ENCODE measurements at places on chromosomes 1 and 21.

GRCh38 chr1:38696371-38696770 is 163.2 kb downstream of the RRAGC start:
- H3K4me3 ChIP-seq = no peak overlapping the region
- no peak overlapping the region for H3K27ac ChIP-seq
- no peak for DNase-seq
- H3K36me3 ChIP-seq = no peaks in the 10 kb centered on the region
- H3K4me1 ChIP-seq = no peaks in the 10 kb centered on the region
- H3K27me3 ChIP-seq = peaks cover 2% of the 10 kb centered on the region

GRCh38 chr1:218829097-218829496 is 344.6 kb upstream of the LYPLAL1 start:
- no peaks in the 10 kb centered on the region for H3K4me1 ChIP-seq
- H3K27me3 ChIP-seq = no peaks in the 10 kb centered on the region
- H3K27ac ChIP-seq = no peak overlapping the region
- no peaks in the 10 kb centered on the region for H3K36me3 ChIP-seq
- H3K4me3 ChIP-seq = no peak overlapping the region

DNA sequence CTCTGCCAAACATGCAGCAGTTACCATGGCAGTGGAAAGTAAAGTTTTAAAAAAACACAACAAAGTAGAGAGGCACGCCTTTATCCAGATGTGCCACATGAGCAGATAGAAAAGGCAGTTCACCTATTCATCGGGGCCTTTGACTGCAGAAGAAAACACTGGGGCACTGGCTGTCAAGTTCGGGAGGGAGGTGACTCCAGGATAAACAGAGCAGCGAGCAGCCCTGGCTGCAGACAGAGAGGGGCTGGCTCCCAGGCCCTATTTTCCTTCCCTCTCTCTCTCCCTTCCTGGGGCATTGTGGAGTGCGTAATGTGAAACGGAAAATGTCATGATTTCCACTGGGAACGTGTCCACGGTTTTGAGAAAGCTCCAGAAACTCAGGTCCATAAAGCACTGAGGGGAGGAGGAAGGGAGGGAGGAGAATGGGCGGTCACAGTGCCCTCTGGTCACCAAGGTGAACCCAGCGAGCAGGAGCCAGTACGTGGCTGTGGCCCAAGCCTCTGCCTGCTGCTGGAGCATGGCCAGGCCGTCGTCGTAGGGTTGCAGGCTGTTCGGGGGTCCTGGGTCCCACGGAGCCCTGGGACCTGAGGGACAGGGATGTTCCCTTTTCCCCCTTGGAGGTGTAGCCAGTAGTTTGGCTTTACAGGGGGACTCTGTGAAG is 114.7 kb upstream of the IRF2BP2 start:
- H3K4me3 ChIP-seq = peak overlapping the region; percentile 51
- no peaks in the 10 kb centered on the region for H3K36me3 ChIP-seq
- peak overlapping the region; percentile 100 for H3K27ac ChIP-seq
- no peak for DNase-seq
- no peaks in the 10 kb centered on the region for H3K27me3 ChIP-seq

GRCh38 chr1:47572731-47573430 is 135.0 kb downstream of the FOXD2 start:
- no peak overlapping the region for H3K4me3 ChIP-seq
- no peaks in the 10 kb centered on the region for H3K4me1 ChIP-seq
- peaks cover 4% of the 10 kb centered on the region for H3K27me3 ChIP-seq
- no peaks in the 10 kb centered on the region for H3K36me3 ChIP-seq
- DNase-seq = no peak

- no peak overlapping the region for H3K4me3 ChIP-seq
- no peak overlapping the region for H3K27ac ChIP-seq
- no peaks in the 10 kb centered on the region for H3K27me3 ChIP-seq
- no peak for DNase-seq
- H3K4me1 ChIP-seq = no peaks in the 10 kb centered on the region
- H3K36me3 ChIP-seq = peaks cover 38% of the 10 kb centered on the region
Observed at GRCh38 chr1:1755426-1755825, 22.8 kb downstream of the NADK start.

DNA sequence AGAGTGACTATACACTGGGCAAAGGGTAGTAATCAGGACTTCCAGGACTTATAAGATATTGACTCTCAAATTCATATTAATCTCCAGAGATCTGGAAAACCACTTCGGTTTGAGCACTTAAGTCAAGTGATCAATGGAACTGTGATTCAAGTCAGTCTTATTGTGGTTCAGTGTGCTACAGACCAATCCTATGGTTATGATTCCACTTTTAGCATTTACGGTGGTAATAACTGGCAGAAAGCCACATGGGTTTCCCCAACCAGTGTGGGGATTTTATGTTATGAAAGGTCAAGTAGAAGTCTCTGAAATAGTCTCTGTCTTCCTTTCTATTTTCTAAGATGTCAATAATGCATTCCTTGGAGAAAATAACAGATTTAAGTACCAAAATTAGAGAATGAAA is 151.3 kb upstream of the NEGR1 start:
- no peak overlapping the region for H3K4me3 ChIP-seq
- H3K36me3 ChIP-seq = no peaks in the 10 kb centered on the region
- no peaks in the 10 kb centered on the region for H3K27me3 ChIP-seq

DNA sequence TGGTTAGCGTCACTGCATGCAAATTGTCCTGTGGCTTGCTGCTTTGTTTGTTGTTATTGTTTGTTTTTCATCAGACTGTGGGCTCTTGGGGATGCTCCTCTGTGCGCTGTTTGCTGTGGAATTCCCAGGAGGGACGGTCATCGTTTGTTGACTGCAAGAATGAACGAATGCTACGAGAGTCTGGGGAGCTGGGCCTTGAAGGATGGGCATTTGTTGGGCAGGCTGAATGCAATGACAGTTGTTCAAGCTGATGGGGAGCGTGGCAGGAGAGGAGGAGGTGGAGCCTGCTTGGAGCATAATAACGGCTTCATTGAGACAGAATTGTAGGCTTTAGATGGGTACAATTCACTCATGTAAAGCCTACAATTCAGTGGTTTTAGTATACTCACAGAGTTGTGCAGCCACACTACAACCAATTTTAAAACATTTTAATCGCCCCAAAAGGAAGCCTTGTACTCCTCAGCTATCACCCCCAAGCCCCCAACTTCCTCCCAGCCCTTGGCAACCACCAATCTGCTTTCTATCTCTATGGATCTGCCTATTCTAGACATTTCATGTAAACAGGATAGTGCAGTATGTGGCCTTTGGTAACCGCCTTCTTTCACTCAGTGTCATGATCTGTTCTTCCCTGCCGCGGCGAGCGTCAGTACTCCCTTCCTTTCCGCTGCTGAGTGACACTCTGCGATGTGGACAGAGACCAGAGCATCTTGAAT is 190.2 kb downstream of the CAMTA1 start:
- no peaks in the 10 kb centered on the region for H3K27me3 ChIP-seq
- no peak for DNase-seq
- no peaks in the 10 kb centered on the region for H3K36me3 ChIP-seq

- peaks cover 3% of the 10 kb centered on the region for H3K4me1 ChIP-seq
- no peak overlapping the region for H3K27ac ChIP-seq
- no peak overlapping the region for H3K4me3 ChIP-seq
- no peaks in the 10 kb centered on the region for H3K36me3 ChIP-seq
- DNase-seq = no peak
Observed at GRCh38 chr1:62307895-62308492, 11.2 kb downstream of the KANK4 start.

GRCh38 chr1:89802051-89802450 is 18.8 kb upstream of the LRRC8D start:
- H3K4me1 ChIP-seq = peaks cover 23% of the 10 kb centered on the region
- no peak overlapping the region for H3K27ac ChIP-seq
- no peak for DNase-seq
- H3K36me3 ChIP-seq = no peaks in the 10 kb centered on the region

GRCh38 chr1:108357802-108358201 is 92.3 kb upstream of the NBPF6 start:
- H3K36me3 ChIP-seq = no peaks in the 10 kb centered on the region
- no peak for DNase-seq
- no peak overlapping the region for H3K4me3 ChIP-seq
- H3K27ac ChIP-seq = no peak overlapping the region

- H3K27me3 ChIP-seq = no peaks in the 10 kb centered on the region
- H3K36me3 ChIP-seq = no peaks in the 10 kb centered on the region
- peak overlapping the region; percentile 81 for H3K27ac ChIP-seq
- no peak overlapping the region for H3K4me3 ChIP-seq
Observed at GRCh38 chr1:182299728-182300616, 91.6 kb downstream of the GLUL start.

DNA sequence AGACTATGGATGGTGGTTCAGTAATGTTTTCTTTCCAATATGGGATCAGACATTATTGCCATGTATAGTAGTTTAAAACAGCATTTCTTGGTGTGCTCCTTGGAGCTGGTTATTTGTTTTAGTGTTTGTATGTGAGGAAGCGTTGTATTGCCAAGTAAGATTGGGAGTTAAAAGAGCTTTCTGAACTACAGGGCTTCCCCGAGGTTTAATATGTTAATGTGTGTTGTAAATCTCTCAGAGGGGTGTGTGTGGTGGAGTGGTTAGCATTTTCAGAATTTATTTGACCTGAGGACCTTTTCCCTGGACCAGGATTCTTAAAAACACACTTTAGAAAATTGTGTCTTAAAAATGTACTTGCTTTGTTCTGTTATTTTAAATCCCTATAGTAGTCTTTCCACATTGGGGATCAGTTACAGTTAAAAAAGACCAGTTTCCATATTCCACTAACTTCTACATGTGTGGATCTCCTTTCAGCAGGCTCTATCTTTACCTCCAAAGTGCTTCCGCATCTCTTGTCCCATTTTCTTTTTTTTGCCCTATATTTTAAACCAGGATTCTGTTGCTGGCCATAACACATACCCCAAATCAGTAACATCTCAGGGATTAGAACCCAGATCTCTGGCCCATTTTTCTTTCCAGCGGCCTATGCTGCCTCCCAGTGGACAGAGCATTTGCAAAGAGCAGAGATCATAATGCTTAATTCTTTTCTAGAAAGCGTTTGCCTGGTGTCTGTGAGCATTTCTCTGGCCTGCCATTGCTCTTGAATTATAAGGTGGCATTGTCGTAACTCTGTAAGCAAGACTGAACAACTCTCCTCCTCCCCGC is 58.6 kb downstream of the PBX1 start:
- peak; percentile 21 for DNase-seq
- peaks cover 11% of the 10 kb centered on the region for H3K4me1 ChIP-seq
- no peak overlapping the region for H3K4me3 ChIP-seq
- no peaks in the 10 kb centered on the region for H3K36me3 ChIP-seq
- no peaks in the 10 kb centered on the region for H3K27me3 ChIP-seq

GRCh38 chr1:94866164-94866807 is 46.1 kb downstream of the SLC44A3 start:
- no peak for DNase-seq
- no peak overlapping the region for H3K4me3 ChIP-seq
- no peaks in the 10 kb centered on the region for H3K27me3 ChIP-seq
- H3K4me1 ChIP-seq = no peaks in the 10 kb centered on the region
- H3K27ac ChIP-seq = no peak overlapping the region

DNA sequence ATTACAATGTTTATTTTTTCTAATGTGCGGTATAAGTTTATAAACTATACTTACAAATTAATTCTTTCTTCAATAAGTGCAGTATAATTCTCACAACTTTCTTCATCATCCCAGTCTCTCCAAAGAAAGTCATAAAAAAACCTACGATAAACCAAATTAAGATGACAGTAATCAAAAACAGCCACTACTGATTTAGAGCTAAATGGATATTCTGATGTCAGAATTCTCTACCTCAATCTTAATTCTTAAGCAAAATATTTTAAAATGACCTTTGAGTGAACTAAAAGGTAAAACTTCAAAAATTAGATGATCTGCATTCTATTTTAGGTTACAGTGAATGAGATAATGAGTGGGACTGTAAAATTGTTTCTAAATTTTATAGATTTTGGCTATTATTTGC is 13.6 kb downstream of the SHCBP1L start:
- no peaks in the 10 kb centered on the region for H3K4me1 ChIP-seq
- H3K36me3 ChIP-seq = no peaks in the 10 kb centered on the region
- DNase-seq = no peak
- no peak overlapping the region for H3K27ac ChIP-seq
- H3K4me3 ChIP-seq = no peak overlapping the region

DNA sequence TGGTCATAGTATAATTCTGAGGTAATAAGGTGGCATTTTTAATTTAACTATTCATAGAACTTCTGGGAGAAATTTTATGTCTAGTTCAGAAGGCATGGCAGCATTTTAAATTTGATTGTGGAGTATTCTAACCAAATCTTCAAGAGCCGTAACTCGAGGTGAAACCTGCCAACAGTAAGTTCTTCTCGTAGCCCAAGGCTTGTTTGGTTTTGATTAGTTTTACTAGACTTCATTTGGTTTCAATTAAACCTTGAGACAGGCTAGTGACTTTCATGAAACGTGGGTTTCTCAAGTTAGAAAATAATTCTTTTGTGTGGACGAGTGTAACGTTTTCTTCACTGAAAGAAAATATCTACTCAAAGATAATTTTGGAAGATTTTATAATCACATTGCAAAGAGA is 395.5 kb downstream of the USP25 start:
- no peaks in the 10 kb centered on the region for H3K27me3 ChIP-seq
- no peak overlapping the region for H3K27ac ChIP-seq
- no peak overlapping the region for H3K4me3 ChIP-seq
- no peak for DNase-seq

DNA sequence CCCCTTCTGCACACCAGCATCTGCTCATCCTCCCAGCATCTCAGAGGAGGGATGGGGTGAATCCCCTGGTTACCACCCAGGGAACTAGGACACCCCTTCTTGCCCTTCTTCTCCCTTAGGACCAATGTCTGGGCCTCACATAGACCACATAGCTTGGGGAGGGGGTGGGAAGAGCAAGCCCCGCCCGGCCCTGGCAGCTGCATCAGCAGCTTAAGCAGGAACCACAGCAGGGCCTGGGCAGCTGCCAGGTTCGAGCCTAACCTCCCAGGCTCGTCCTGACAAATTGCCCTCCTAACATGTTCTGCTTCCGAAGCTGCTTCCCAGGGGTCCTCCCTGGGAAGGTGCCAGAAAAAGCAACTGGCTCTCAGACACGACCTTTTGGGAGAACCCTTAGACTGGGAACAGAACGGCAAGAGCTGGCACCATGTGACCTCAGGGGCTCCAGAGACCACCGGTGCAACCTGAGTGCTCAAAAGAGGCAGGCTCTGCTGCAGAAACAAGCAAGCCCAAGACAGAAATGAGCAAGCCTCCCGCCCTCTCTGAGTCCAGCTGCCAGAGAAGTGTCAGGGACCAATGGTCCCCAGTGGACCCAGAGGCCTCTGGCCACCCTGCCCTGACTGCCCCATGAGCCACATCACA is 18.4 kb upstream of the CLSTN1 start:
- H3K36me3 ChIP-seq = no peaks in the 10 kb centered on the region
- no peak overlapping the region for H3K27ac ChIP-seq
- peaks cover 2% of the 10 kb centered on the region for H3K4me1 ChIP-seq
- no peak for DNase-seq
- H3K27me3 ChIP-seq = no peaks in the 10 kb centered on the region

DNA sequence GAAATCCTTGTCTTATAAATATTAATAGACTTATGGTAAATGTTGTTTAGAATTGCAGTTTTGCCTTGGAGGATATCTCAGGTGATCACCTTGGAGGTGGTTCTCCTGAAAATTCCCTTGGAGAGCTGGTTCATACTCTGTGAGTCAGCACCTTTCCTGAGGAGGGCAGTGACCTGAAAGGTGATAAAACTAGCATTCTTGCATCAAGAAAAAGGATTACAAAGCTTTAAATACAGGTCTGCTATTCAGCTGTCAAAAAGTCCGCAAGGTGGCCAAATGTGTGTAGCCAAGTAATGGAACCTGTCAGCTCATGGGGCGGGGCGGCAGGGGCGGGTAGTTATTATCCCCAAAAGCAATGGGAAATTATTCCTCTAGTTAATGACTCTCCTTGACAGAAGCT is 52.8 kb upstream of the EDARADD start:
- no peaks in the 10 kb centered on the region for H3K36me3 ChIP-seq
- no peaks in the 10 kb centered on the region for H3K27me3 ChIP-seq
- peaks cover 12% of the 10 kb centered on the region for H3K4me1 ChIP-seq

Data from common myeloid progenitor, CD34-positive (primary cell).